ENCODE measurements at places on chromosomes 4 and X.

DNA sequence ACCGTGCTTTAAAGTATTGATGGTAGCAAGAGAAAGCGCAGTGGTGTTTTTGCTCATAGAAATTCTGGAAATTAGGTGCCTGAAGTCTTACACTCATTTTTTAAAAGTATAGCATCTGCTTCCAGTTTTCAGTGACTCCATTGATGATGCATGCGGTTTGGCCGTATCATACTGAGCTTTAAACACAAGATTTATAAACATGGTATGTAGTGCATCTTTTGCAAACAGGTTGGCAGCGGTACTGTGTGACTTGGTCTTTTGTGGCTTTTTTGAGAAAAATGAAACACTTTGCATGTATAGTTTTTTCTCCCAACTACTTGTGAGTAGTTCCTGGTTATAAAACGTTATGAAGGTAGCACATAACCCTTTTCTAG is 2.0 kb downstream of the DDX3X start:
- DNase-seq = peak; percentile 91

DNA sequence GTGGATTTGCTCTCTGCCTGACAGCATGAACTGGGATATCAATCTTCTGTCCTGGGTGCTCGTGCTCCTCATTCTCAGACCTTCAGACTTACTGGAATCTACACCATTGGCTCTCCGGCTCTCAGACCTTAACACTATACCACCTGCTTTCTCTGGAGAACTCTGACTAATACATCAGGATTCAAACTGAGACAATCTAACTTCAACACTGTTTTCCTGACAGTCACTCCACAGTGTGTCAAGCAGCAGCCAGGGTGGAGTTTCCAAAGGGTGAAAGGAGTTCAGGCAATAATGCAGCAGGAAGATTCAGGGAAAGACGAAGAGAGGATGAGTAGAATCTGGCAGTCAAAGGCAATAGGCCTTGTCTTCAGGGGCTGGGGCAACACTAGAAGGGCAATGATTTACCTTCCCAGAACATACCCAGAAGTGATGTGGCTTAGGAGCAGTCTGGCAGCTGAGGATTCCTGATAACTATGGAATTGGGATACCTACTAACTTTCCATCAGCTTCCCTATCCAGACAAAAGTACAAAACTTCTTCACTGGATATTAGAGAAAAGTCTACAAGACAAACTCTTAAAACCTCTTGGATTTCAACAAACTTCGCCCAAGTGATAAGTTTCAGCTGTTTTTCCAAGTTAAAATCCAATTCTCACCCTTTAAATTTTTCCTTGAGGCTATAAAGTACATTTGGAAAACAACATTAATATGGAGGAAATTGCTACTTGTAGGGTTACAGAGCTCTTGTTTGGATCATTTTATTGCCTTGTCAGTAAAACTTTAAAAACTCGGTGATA is 58.4 kb upstream of the SLIT2 start:
- DNase-seq = peak; percentile 53

DNA sequence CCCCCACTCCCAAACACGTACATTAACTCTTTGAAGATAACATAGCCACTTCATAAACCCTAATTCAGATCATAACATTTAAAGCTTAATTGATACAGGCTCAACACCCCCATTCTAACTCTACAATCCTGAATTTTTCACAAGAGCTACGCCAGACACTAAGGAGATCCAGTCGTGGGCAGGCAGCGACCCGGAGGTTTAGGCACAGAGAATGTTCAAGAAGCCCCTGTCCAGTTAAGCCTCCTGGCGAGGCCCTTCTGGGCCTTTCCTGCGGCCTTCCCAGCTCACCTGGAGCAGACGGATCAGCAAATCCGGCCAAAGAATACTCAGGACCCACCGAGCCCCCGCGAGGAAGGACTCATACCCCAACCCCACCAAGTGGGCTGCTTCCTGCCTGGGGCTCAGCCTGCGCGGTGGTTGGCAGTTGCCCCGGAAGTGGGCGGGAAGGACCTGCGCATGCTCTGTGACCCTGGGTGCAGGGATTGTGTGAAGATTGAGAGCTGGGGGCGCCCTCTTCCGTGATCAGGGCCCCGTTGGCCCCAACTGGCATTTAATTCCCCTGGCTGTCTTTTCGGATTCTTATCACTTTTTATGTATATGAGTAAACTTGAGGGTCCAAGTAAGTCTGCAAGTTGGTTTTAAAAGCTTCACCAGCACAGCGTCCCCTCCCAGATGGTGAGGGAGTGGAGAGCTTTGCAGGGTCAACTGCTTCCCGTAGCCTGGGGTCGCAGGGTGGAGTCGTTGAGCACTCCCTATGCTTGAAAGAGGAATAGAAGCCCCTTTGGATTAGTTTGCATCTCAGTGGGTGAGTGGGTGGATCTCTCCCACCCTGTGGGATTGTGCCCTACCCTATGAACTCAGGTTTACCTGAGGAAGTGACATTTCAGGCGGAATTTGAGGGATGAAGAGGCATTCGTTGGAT is at the start of gene TRIM61:
Gene TRIM61 (minus strand): TSS at position 415 of the 922 bp plus-strand sequence. CDS start 7,655 bp downstream, outside the sequence.
- DNase-seq = peak; percentile 41

GRCh38 chr4:127829014-127829413 is 46.9 kb downstream of the HSPA4L start:
- DNase-seq = no peak

GRCh38 chrX:72393836-72394517 is 88.3 kb upstream of the CITED1 start:
- peak; percentile 69 for DNase-seq

DNA sequence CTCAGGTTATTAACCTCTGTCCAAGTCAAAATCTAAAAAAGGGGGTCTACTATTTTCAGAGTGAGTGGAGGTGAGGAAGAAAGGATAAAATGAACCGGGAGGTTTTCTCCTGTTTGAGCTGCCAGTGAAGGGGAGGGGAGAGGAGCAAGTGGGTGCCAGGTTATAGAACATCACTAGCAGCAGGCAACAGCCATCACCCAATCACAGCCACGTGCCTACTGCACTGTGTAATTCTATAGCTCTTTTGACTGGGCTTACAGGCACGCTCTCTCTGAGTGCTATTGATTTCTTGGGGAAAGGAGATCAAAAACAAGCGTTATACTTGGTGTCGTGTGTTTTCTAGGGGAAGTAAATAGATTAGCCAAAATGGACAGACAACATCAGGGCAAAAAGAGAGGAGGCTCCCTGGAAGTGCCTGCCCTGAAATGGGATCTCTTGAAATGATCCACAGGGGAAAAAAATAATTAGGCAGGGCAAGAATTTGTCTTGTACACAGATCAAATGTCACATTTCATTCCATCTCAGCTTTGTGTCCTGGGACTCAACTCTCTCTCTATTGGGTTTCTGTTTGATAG is 300.5 kb upstream of the LCORL start:
- DNase-seq = no peak

Data from fibroblast of mammary gland (primary cell).